ENCODE measurements at places on chromosomes 4 and X.

DNA sequence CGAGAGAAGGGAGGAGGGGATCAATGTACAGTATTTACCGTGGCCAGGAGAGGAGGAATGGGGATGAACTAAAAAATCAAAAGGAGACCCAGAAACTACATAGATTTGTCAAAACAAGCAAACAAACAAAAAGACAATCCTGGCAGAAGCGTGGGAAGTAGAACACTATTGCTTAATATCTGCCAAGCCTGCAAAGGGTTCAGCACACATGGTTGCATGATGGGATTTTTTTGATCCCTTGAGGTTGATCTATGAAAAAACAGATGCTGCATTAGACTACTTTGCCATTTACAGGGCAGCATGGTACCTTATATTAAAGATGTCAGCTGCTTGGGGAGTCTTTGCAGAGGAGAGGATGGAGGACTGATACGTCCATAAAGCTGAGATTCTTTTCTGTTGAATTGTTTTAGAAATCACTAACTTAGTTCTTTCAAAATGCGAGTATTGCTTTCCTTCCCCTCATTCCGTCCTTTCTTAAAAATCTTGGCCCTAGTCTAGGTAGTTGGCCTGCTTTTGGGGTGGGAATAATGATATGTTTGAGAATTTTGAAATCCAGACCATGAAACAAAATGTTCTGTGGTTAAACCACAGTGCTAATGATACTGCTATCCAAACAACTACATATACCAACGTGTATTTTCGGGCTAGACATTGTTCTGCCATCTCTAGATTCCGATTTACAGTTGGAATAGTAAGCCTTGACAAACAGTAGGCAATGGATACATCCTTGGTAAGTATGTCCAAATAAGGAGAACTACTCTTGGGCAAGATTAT, 39.6 kb upstream of the TMEM150C start:
- no peak for DNase-seq

GRCh38 chr4:21768349-21769310, 179.9 kb downstream of the KCNIP4 start:
- DNase-seq = no peak

DNA sequence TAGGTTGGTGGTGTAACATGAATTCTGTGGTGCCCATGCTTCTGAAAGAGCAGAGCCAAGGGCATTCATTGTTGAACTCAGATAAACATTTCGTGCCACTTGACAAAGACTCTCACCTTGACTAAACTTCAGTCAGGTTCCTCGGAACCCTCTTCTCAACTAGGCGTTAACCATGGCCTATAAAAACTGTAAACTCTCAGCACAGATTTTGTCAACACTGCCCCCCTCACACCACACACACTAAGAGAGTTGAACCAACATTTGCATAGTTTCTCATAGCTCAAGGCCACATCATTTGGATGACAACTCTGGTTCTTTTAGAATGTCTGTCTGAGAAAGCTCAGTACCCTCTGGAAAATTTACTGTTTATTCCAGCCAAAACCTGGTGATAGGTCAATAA, 28.1 kb downstream of the CASP6 start:
- no peak for DNase-seq

DNA sequence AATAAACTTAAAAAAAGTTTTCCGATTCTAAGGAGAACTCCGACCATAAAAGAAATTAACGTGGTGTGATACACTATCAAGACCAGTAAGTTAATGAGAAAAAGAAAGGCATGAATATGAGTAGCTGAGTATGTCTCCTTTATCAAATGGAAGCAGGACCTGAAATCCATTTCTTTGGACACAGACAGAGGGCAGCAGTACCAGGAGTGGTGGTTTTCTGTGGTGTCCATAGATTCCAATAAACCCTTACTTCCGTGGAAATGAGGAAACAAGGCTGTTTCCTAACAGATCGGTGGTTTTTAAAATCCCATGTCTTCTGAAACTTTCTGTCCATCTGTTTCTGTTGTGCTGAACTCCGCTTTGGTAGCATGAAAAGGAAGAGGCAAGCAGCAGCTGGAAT, 128.5 kb upstream of the TSPAN5 start:
- DNase-seq = no peak

- peak; percentile 41 for DNase-seq
Measured at GRCh38 chrX:11558972-11559371, 106.7 kb downstream of the ARHGAP6 start.

GRCh38 chrX:41895826-41896225, 27.5 kb downstream of the CASK start:
- no peak for DNase-seq

All from stimulated activated CD4-positive, alpha-beta T cell treated with anti-CD3 and anti-CD28 coated beads, TNF-alpha, amount 100 ng/mL, for 48 hours (primary cell).